A673 (cell line): ENCODE measurements at places on chromosomes 1 and 21.

GRCh38 chr1:16413191-16413590 lies 24.0 kb downstream of the SPATA21 start:
- no peak for DNase-seq

DNA sequence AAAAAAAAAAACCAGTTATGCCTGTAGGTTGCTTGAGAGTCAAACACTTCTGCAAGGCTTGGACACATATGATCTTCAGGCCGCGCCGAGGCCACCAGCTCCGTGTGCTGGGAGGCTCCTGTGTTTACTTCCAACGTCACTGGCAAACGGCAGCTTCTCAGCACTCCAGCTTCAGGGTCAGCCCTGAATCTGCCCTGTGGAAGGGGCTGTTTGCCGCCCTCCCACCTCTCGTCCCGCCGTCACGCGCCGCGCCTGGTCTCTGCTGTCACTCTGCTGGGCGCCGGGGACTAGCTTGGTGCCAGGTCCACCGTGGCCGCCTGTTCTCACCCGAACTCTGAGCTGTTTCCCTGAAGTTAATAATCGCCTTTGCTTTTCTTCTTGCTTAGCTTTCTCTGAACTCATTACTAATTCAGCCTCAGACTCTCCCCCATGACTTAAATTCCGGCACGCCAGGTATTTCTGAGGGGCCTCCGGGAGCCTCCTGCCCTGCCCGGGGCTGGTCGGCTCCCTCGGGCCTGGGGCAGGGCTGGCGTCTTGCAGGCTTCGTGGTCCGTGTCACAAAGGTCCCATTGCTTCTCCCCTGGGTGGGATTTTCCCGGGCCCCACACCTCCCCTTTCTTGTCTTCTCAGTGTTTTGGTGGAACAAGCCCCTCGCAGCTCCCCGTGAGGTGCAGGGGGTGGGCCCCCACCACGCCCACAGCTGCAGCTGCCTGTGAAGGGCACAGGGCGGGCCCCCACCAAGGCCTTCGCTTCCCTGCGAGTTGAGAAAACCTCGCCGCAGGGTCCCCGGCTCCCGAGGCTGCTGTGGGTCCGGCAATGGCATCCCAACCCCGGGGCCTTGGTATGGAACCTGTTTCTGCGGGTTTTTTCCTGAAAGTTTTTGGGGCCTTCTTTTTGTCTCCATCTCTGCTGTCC lies 14.6 kb upstream of the C1orf159 start:
- DNase-seq, result no peak

DNA sequence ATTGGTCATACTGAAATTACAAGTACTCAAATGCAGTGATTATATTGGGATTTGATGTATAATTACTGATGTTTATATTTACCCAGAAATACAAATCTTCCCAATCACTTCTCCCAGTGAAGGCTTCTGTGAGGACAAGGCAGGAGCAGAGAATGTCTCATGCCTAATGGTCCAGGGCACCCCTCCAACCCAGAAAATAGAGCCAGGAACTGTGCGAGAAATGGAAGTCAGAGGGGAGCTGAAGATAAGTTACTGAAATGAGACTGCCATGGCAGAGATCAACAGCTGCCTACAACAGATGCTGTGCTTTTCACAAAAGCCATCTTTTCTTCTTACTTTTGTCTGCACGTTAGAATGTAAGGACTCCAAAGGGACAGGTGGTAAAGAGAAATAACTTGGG lies 171.2 kb downstream of the TTLL7 start:
- no peak for DNase-seq

DNA sequence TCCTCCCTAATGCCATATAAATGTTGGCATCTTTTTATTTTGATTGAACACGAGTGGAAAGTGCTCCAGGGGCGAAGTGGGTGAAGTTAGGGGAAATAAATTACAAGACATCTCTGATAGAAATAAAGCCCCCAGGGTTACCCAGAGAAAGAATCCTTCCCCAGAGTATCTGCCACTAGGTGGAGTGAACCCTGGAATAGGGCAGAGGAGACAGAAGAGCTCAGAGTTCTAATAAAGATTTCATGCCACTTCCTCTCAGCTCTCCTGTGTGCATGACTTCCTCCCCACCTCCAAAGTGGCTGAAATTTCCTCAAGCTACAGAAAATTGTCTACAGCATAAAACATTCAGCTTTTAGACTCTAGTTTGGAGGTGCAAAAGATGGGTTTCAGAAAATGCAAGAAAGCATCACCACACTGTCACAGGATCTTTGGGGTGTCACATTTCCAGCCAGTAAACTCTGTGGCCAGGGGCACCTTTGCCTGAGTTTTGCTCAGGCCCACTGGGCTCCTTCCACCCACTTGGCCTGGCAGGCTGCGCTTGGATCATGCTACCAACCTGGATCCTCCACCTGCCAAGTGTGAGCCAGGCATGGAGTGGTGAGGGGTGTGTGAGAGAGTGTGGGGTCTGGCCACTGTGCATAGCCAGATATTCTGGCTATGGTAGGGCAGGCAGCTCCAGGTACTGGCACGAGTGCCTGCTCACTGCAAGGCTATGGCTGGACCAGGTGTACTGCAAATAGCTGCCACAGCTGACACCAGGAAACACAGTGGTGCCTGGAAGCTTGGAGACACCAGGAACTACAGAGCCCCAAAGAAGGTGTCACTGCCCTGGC lies 208.8 kb upstream of the USP25 start:
- DNase-seq, result peak; percentile 22

DNA sequence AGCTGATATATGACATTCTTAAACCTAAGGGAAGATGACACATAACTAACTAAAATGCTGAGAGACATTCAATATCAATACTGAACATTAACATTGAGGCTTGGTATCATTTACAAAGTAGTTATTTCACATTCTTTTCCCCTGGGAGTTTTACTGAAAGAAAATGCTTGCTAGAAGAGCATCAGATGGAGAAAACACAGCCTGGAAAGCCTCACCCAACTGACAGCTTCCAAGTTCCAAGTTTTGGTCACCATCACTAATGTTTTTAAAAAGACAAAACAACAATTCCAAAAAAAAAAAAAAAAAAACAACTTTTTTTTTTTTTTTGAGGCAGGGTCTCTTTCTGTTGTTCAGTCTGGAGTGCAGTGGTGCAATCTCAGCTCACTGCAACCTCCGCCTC lies 80.6 kb downstream of the DSCAM start:
- DNase-seq, result no peak

- no peak for DNase-seq
Observed at GRCh38 chr1:53541761-53542550, 82.8 kb downstream of the DMRTB1 start.

- DNase-seq, result no peak
Observed at GRCh38 chr1:2047749-2048729, 2.2 kb upstream of the PRKCZ start.

DNA sequence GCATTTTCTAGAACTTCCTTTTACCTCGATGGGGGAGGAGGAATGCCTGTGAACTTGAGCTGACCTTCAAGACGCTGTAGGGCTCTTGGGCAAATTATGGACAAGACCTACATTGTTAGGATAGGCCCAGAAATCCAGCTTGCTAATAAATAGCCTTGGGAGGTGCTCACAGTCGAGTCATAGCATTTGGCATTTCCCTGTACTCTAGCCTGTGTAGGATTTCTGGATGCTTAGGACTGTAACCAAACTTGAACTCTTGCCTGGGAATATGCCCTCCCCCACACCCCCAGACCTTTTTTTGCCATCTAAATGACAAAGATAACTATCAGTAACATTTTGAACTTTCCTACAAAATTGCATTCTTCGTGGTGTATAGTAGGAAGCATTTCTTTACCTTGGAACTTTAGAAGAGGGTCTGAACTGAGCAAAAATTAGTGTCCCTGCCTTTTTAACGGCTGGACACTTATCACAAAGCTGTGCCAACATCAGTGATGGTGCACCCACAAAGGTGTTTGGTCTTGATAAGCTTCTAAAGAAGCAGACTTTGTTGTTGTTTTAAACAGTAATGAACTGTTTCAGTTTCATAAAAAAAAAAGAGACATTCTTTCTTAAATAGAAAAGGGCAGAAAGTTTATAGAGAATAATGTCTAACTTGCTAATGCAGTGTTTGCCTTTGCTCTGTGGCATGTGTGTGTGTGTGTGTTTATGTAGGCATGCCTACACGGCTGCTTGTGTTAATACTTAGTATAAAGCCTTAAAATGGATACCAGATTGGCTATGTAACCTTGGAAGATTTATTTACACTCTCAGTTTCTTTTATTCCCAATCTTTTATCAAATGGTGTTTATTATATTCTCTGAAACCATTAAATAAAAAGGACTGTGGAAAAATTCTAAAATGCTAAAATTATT lies 88.2 kb downstream of the NFIA start:
- no peak for DNase-seq

DNA sequence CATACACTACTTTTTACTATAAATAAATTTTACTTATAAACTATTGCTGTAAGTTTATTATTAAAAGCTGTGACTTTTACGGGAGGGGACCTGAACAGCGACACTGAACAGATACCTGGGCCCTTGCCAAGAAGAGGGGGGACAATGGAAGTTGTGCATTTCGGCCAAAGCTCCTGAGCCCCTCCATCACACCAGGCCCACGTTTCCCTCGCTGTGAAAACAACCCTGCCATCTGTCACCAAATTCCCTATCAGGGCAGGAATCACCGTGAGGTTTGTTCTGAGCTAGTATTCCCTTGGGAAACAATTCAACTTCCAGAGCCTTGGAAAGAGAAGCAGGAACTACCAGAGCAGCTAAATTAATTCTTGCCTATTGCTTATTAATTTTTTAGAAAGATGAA lies 37.0 kb downstream of the VTCN1 start:
- no peak for DNase-seq

- DNase-seq, result no peak
Observed at GRCh38 chr1:165842023-165842670, 14.7 kb downstream of the UCK2 start.

DNA sequence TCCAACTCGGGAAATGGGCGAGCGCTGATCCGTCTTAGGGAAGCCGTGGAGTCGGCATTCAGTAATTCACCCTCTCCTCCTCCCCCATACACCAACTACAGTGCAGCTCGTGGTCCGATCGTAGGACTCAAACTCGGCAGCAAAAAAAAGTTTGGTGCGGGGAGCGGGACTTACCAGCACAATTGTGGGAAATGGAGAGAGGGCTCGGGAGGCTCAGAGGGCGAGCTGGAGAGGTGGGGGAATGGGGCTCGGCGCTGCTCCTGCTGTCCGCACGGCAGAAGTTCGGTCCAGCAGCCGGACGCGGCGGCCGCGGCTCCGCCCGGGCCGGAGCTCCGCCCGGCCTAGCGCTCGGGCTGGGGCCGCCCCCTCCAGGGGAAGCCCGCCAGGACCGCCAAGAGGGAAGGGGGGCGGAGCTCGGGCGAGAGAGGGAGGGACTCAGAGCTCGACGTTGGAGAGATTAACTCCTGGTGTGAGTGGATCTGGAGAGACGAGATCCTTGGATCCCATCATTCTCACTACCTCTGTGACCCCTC lies 676 bp upstream of the PIAS3 start:
- DNase-seq, result peak; percentile 92

DNA sequence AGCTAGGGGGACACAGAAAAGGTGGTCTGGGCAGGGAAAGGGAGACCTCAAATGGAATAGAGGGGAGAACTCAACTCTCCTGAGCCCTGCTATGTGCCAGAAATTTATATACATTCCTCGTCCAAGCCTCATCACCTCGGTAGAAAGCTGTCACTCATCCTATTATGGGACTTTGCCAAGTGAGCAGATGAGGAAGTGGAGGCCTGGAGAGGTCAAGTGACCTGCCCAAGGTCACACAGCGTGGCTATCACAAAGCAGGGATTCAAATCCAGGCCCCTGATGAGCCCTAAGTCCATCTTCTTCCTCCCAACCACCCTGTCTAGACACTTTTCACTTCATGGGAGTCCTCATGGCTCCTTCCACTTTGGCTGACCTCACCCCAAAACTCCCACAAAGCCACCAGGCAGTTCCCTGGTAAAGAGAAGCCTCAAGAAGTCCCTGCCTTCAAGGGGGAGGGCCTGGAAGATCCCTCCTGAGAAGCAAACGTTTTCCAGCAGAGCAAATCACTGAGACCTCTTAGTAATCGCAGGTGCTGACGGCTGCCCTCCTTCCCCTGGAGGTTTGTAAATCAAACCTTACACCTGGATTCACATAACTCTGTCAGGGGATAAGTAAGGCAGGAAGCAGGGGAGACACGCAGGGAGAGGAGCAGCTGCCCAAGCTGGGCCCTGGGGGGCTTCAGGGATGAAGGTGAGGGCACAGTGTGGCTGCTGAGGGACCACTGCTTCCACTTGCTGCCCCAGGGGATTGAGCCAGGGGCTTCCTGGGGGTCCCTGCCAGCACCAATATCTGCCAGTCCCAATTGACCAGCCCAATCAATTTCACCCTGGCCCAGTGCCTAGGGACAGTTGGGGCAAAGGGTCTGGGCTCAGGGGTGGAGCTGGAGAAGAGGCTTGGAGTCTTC lies 351.2 kb downstream of the MATN1 start:
- no peak for DNase-seq
